ENCODE measurements at places on chromosomes 6 and 20. TPM values are rescaled to one million over a fixed set of nuclear protein-coding genes. Genes with fewer than 3 reads are reported as not detected.

Gene CALHM6
- 1.5 TPM for total RNA-seq

Gene FGD2
- not detected for total RNA-seq

Gene WASF1
- 6.6 TPM for total RNA-seq

Gene GRIK2
- 0.89 TPM for total RNA-seq

Gene SLA2
- total RNA-seq = 0.03 TPM

Gene BEND6
- total RNA-seq = 12.4 TPM

Gene CPXM1
- total RNA-seq = 0.33 TPM

Gene GID8
- total RNA-seq = 35.4 TPM

Gene GPR63
- total RNA-seq = 0.20 TPM

Gene LY86
- total RNA-seq = not detected

Gene PRDM1
- 2.3 TPM for total RNA-seq

Gene ULBP3
- total RNA-seq = 5.1 TPM

Gene GABRR1
- total RNA-seq = not detected
